T-cell (primary cell): ENCODE measurements at places on chromosomes 7 and 10.

- no peak overlapping the region for H3K27ac ChIP-seq
- H3K36me3 ChIP-seq: no peaks in the 10 kb centered on the region
- H3K4me1 ChIP-seq: no peaks in the 10 kb centered on the region
- no peak for DNase-seq
- H3K27me3 ChIP-seq: peaks cover 8% of the 10 kb centered on the region
- no peak overlapping the region for H3K4me3 ChIP-seq
Measured at GRCh38 chr10:46514431-46514861, 42.0 kb downstream of the GPRIN2 start.

DNA sequence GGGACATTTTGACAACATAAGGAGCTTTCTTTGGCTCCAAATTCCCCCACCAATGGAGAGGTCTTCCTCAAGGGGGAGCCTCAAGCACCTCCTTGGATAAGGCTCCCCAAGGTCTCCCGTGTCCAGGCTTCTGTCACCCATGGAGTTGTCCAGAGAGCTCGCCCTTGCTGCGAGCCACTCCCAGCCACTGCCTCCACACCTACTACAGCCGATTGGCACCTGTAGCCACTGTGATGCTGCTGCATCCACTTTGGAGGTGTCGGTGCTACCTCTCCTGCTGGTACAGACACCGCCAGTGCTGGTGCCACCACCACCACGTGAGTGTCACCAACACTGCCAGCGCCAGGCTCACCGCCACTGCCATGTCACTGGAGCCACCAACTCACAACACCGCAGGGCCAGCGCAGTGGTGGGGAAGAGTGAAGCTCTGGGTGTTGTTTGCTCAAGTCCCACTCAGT is 22.1 kb upstream of the ENO4 start:
- no peak for DNase-seq
- H3K27ac ChIP-seq: no peak overlapping the region
- no peaks in the 10 kb centered on the region for H3K4me1 ChIP-seq
- H3K4me3 ChIP-seq: no peak overlapping the region
- H3K27me3 ChIP-seq: no peaks in the 10 kb centered on the region

GRCh38 chr10:129859536-129859935 is 104.5 kb downstream of the EBF3 start:
- H3K27ac ChIP-seq: no peak overlapping the region
- H3K4me1 ChIP-seq: no peaks in the 10 kb centered on the region
- no peak for DNase-seq
- H3K27me3 ChIP-seq: peaks cover 14% of the 10 kb centered on the region
- no peak overlapping the region for H3K4me3 ChIP-seq

DNA sequence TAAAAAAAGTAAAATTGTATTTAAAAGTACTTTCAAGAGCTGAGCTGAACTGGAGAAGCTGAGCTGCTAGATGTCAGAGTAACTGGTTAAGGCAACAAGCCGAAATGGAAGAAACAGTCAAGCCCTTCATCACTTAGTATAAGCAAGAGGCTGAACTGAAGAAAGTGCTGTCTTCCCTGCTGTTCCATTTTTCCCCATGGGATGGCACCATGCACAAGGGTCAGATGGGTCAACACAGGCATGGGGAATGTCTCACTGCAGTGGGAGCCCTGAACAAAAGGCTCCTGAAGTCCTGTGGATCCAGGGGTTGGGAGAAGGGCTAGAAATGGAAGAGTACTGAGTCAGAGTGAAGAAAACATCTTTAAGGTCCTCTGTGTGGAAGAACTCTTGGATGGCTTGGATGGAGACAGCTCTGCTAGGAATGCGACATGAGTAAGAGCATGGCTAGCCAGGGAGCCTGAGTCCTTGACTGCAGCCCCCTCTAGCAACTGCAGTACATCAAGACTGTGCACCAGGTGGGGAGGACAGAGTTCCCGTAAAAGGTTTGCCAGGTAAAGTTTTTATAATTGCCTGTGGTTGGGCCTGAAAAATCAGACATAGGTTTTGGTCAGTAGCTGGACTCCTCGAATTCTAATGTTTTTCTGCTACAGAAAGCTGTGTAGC is 348.3 kb downstream of the GPR158 start:
- H3K27me3 ChIP-seq: no peaks in the 10 kb centered on the region
- no peaks in the 10 kb centered on the region for H3K4me1 ChIP-seq
- H3K27ac ChIP-seq: no peak overlapping the region
- no peak for DNase-seq
- H3K36me3 ChIP-seq: no peaks in the 10 kb centered on the region

DNA sequence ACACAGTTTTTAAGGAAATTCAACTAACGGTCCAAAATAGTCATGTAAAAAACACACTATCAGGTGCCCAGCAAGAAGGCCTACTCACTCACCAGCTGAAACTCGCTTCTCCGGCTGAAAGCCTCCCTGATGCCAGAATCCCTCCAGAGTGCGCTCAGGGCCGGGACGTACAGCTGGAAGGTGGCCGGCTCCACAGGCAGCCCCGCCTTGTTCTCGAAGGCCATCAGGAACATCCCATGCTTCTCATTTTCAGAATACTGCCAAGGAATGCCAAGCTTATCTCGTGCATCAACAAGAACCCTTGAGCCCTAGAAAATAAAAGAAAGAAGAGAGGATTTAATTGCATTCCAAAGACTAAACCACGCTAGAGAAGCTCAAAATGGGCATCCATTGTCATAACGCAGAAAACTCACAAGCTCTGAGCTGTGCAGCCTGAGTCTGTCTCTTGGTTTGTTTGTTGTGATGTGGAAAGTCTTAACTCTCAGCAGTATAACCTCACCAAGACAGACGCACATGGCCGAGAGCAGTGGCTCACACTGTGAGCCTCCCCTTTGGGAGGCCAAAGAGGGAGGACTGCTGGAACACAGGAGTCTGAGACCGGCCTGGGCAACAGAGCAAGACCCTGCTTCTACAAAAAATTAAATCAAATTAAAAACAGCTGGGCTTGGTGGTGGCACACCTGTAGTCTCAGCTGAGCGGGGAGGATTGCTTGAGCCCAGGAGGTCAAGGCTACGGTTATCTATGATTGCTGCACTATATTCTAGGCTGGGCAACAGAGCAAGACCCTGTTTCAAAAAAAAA is 49.1 kb downstream of the GNA12 start:
- H3K27ac ChIP-seq: no peak overlapping the region
- H3K36me3 ChIP-seq: no peaks in the 10 kb centered on the region
- no peak overlapping the region for H3K4me3 ChIP-seq
- H3K4me1 ChIP-seq: no peaks in the 10 kb centered on the region

DNA sequence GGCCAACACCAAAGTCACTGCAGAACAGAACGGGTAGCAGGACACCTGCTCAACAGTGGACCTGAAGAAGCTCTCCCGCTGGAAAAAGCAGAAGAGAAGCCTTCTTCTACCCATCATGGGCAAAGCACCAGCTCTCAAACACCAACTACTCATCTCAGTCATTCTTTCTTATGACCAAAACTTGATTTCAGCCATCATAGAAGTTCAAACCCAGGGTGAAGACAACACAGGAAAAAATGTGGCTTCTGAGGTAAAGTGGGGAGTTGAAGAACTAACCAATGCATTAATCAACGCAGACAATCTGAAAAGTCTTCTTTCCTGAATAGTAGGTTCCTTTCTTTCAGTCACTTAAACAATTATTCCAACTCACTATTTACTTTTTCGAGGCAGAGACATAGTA is 83.3 kb downstream of the ELMO1 start:
- DNase-seq: no peak
- H3K4me3 ChIP-seq: no peak overlapping the region
- H3K36me3 ChIP-seq: no peaks in the 10 kb centered on the region
- peaks cover 27% of the 10 kb centered on the region for H3K4me1 ChIP-seq
- no peaks in the 10 kb centered on the region for H3K27me3 ChIP-seq

DNA sequence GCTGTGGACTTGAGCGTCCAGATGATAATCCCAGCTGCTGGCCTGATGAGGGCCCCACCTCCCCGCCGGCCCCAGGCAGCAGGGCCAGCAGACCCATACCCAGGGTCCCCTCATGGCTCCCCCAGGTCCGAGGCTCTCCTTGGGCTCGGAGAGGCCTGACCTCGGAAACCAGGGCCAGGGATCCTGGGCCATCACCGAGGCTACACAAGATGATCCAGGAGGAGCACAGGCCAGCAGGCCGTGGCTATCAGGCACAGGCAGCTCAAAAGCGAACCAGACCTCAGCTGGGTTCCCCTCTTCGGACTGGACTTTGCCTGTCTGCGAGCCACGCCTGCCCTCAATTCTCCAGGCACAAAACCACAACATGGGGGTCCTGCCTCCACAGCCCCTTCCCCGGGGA is 17.4 kb downstream of the PDGFA start:
- H3K27me3 ChIP-seq: peaks cover 5% of the 10 kb centered on the region
- H3K4me3 ChIP-seq: no peak overlapping the region
- no peaks in the 10 kb centered on the region for H3K36me3 ChIP-seq
- no peak overlapping the region for H3K27ac ChIP-seq
- DNase-seq: no peak

DNA sequence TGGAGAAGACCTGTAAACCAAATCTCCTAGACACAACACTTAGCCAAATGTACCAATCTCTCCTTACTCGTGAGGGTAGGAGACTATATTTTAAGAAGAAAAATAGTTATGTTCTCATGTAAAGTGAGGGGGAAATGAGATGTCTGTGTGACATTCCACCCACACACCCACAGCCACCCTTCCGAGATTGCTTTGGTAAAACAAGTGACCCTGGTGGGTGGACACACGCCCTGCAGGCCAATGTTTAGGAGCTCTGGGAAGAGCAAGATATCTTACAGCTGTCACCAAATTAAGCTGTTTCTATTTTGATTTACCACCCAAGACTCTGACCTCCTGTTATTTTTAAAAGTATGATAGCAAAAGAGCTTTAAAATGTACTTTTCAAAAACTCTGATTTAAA is 147.2 kb upstream of the PFKP start:
- H3K27me3 ChIP-seq: peaks cover 33% of the 10 kb centered on the region
- no peak overlapping the region for H3K4me3 ChIP-seq
- no peak overlapping the region for H3K27ac ChIP-seq
- no peaks in the 10 kb centered on the region for H3K4me1 ChIP-seq
- DNase-seq: no peak

GRCh38 chr10:3192856-3193635 is 20.5 kb upstream of the PITRM1 start:
- peaks cover 3% of the 10 kb centered on the region for H3K4me1 ChIP-seq
- no peaks in the 10 kb centered on the region for H3K36me3 ChIP-seq
- H3K27me3 ChIP-seq: peaks cover 42% of the 10 kb centered on the region
- H3K27ac ChIP-seq: no peak overlapping the region
- no peak overlapping the region for H3K4me3 ChIP-seq
- DNase-seq: peak; percentile 32

- H3K4me3 ChIP-seq: no peak overlapping the region
- DNase-seq: no peak
- H3K36me3 ChIP-seq: no peaks in the 10 kb centered on the region
Measured at GRCh38 chr7:115825456-115826115, 205.0 kb downstream of the TFEC start.

GRCh38 chr10:32349968-32350738 is 3.2 kb upstream of the EPC1 start:
- no peak for DNase-seq
- H3K36me3 ChIP-seq: no peaks in the 10 kb centered on the region
- no peak overlapping the region for H3K4me3 ChIP-seq
- no peak overlapping the region for H3K27ac ChIP-seq

GRCh38 chr10:46291817-46292572 is 5.2 kb downstream of the ANTXRL start:
- H3K27me3 ChIP-seq: peaks cover 16% of the 10 kb centered on the region
- H3K27ac ChIP-seq: no peak overlapping the region
- no peak overlapping the region for H3K4me3 ChIP-seq
- no peaks in the 10 kb centered on the region for H3K4me1 ChIP-seq
- no peak for DNase-seq

GRCh38 chr10:11757821-11758463 is 15.8 kb downstream of the ECHDC3 start:
- no peaks in the 10 kb centered on the region for H3K36me3 ChIP-seq
- DNase-seq: peak; percentile 87
- H3K27me3 ChIP-seq: no peaks in the 10 kb centered on the region
- no peak overlapping the region for H3K4me3 ChIP-seq

DNA sequence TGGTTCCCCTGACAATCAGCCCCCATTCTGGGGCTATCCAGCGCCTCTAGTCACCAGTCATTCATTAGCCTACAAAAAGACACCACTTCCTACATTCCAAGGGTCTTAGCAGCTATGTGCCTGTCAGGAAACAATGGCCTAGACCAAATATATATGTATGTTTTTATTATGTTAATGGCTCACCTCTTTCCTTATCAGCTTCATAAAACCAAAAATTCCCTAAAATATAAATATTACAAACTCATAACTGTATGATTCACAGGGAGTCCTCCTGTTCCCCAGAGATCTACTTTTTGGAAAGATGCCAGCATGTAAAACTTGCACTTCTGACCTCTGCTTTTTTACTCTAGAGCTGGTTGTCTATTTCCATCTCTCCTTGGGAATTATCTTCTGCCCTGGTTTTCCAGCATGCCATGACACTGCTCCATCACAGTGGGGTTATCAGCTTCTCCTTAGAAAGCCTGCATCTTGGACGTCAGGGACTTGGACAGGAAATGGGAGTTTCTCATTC is 79.2 kb downstream of the ABCA13 start:
- no peaks in the 10 kb centered on the region for H3K27me3 ChIP-seq
- no peak for DNase-seq
- H3K4me1 ChIP-seq: no peaks in the 10 kb centered on the region
- H3K27ac ChIP-seq: no peak overlapping the region
- H3K36me3 ChIP-seq: no peaks in the 10 kb centered on the region

DNA sequence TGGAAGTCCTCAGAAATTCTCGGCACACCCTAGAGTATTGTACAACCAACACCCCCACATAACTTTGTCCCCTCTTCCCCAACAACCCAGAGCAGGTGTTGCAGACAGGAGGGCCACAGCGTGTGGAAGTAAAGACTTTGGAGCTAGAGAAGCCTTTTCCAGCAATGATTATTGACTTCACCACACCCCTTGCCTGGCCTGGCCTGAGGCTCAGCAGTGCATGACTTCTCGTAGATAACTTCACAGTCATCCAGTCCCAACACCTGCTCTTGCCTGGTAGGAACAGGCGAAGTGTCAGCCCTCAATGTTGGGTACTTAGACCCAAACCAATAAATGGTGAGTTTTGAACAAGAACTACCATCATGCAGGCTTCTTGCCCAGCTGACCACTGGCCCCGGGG is 36.7 kb downstream of the GOT1 start:
- H3K36me3 ChIP-seq: peaks cover under 1% of the 10 kb centered on the region
- no peak overlapping the region for H3K4me3 ChIP-seq
- DNase-seq: no peak
- peaks cover 4% of the 10 kb centered on the region for H3K4me1 ChIP-seq

GRCh38 chr10:128345353-128345752 is 219.1 kb upstream of the MKI67 start:
- no peak for DNase-seq
- H3K4me3 ChIP-seq: no peak overlapping the region
- no peaks in the 10 kb centered on the region for H3K36me3 ChIP-seq
- no peak overlapping the region for H3K27ac ChIP-seq

DNA sequence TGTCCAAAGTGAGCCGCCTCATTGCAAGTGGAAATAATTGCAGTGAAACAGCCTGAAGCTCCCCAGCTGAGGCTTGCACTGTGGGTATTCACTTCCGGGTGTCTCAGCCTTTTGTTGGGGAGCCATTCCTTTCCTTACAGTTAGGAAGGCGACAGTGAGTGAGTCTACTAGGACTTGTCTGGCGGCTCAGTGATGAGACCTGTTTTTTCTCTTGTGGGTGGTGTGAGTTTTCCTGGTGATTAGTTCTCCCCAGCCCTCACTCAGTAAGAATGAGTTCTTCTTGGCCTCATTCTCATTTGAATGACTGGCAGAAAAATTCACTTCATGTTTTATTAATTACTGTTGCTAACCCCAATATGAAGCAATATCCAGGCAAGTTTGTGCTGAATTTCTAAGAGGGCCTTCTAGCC is 2.6 kb downstream of the PGAM1 start:
- H3K36me3 ChIP-seq: peaks cover 32% of the 10 kb centered on the region
- H3K4me3 ChIP-seq: no peak overlapping the region
- peak overlapping the region; percentile 60 for H3K27ac ChIP-seq
- H3K4me1 ChIP-seq: peaks cover 23% of the 10 kb centered on the region
- DNase-seq: no peak
